A172 (cell line): ENCODE measurements at places on chromosomes 7 and 10.
A peak's percentile ranks its signal among the peaks of the same experiment; 100 is the strongest.

- no peak for DNase-seq
These were observed 201.7 kb upstream of the PTN start for GRCh38 chr7:137545059-137545716.

- peak; percentile 56 for DNase-seq
These were observed 1.5 kb upstream of the LAMB1 start for GRCh38 chr7:108004220-108005142.

DNA sequence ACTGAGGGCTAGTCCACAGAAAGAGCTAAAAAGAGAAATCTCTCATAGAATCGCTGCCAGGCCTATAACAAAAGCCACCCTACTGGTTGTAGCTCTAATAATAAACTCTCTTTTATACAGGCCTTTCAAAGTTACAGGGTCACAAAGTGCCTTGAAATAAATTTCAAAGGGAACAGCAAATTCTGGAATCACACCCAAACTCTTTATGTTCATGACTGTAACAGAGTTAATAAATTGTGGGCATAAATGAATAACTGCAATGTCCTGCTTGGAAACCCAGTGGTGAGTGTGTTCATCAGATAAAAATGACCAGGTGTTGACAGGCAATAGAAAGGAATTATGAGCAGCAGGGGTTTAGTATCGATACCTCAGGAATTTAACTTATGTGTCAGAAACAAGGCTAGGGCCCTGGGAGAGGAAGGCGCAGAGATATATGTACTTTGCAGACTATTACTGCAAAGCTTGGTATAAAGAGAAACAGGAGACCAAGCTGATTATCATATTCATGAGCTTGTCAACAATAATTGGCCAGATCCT, 9.3 kb downstream of the CDC14C start:
- no peak for DNase-seq

DNA sequence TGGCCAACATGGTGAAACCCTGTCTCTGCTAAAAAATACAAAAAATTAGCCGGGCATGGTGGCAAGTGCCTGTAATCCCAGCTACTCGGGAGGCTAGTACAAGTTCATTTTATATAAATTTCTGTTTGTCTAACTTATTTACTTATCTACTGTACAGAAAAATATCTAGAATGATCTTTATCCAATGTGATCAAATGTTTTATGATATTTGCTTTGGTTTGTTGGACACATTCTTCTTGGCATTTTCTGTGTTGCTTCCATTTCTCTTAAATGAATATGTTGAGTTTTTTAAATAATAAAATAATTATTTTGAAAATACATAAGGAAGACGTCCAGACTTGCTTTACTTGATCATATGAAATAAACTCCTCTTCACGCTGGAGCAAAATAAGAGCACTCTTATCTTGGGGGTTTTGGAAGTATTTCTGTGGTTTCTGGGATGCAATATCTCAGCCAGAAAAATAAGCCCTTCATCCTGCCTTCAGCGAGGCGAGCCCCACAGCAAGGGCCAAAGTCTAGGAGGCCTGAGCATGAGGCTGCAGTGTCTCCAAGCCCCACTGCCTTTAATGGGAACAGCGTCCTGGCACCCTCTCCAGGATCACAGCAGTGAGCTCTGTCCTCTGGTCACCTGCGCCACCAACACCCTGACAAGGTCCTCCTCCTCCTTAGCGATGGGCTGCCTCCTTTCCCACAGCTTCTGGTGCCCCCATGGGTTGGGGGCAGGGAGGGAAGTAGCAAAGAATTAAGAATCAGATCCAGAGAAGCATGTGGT, 480.2 kb downstream of the KCNMA1 start:
- peak; percentile 51 for DNase-seq

DNA sequence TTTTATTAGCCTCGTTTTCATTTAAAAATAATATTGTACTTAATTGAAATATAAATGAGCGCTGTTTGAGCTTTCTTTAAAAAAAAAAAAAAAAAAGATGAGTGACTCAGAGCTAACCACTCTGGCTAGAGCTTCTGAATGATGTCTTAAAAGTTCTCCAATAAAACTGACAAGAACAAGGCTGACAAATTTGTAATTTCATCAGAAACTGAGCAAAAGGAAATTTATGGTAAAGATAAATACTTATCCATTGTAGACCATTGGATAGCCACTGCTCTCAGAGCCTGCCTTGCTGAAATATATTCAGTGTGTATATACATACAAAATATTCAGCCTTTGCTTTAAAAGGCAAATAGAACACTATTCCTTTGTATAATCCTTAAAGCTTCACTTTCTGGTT, 91.2 kb upstream of the OIT3 start:
- peak; percentile 18 for DNase-seq

GRCh38 chr10:46310851-46311250, 24.1 kb downstream of the ANTXRL start:
- no peak for DNase-seq

GRCh38 chr10:66804962-66805361, 120.9 kb upstream of the LRRTM3 start:
- no peak for DNase-seq
